ENCODE measurements at places on chromosomes 5 and 9.

GRCh38 chr9:126361810-126362238 lies 35.2 kb downstream of the MVB12B start:
- no peak for DNase-seq

- DNase-seq, result no peak
Measured at GRCh38 chr5:68288707-68289134, 73.2 kb downstream of the PIK3R1 start.

DNA sequence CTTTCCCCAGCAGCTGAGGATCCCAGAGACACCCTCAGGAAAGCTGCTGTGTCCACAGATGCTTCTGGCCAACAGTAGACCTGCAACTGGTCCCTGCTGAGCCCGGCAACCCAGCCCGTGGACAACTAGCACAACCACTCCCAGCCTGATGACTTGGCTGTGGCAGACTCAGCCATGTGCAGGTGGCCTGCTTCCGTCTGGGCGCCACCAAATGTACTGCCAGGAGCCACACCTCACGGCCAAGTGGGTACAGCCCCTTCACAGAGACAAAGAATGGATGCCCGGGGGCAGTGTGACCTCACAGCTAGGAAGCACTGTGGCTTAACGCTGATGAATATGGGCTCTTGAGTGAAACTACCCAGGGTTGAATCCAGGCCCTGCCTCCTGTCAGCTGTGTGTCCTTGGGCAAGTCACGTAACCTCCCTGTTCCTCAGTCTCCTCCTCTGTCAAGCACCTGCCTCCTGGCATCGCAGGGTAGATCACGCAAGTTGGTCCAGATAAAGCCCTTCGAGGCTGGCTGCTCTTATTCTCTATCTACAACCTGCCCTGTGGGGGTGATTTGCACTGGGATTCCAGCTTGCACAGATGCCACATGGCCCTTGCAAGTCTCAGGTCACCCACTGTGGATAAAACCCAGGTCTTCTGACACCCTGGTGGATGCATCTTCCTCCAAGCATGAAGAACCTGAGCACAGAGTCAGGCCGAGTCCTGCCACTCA lies 225.0 kb downstream of the PBX3 start:
- no peak for DNase-seq

DNA sequence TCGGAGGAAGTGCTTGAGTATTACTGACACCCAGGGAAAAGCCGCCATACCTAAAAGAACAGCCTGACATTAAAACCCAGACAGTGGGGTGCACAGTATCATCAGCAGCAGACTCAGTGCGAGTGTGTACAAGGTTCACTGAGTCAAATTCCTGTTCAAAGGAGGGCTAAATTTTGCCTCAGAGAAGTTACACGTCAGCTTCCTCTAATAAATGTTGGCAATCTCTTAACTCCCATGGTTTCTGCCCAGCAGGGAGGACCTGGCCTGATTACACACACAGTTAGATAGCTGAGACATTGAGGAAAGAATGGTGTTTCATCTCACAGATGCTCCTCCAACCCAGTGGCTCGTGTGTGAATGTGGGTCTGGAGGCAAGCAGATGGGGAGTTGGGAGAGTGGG lies 38.2 kb downstream of the NIPSNAP3B start:
- no peak for DNase-seq

DNA sequence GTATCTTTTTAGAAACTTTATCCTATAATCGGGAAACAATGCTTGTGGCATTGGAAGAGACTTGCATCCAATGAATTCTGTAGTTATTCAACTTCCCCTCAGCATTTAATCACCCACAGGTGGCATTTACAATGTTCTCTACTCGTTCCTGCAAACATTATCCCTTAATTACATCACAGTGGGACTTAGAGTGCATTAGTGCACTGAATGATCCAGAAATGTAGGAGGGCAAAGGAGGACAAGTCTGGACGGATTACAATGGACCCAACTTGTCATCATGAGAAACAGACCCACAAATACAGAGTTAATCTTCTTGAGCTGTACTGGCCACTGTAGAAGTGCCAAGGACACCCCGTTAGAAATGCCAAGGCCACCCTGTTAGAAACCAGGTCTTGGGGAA lies 129.1 kb downstream of the DOCK8 start:
- DNase-seq, result no peak

GRCh38 chr5:157496864-157497263 lies 36.9 kb downstream of the NIPAL4 start:
- DNase-seq, result no peak

- no peak for DNase-seq
Measured at GRCh38 chr5:172574871-172575223, 66.2 kb upstream of the NEURL1B start.

DNA sequence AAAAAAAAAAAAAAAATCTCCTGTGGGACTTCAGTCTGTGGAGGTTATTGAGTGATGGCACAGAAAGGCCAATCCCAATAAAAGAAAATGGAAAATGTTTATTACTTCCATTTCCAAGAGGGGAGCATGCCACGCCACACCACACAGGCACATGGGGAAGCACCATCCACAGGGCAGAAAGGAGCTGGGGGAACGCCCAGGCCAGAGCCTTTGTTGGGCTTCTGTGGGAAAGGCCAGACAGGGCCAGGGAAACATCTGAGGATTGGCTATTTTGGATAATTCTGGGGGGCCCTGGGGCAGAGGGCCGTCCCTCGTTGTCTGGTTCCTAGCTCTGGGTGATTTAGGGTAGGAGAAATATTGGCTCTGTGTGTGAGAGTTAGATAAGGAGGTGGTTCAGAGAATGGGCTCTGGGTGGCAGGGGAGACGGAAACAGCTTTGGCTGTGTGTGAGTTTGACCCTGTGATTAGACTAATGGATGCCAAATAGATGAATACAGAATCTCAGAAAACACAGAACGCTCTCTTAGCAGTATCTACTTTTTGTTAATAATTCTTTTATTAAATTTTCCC lies 49.0 kb upstream of the ABL1 start:
- no peak for DNase-seq
